ENCODE measurements at places on chromosomes 7 and 10.

GRCh38 chr7:29095631-29096445 is 50.5 kb downstream of the CPVL start:
- DNase-seq: no peak

GRCh38 chr10:97575127-97575668 is 2.6 kb downstream of the ANKRD2 start:
- no peak for DNase-seq

DNA sequence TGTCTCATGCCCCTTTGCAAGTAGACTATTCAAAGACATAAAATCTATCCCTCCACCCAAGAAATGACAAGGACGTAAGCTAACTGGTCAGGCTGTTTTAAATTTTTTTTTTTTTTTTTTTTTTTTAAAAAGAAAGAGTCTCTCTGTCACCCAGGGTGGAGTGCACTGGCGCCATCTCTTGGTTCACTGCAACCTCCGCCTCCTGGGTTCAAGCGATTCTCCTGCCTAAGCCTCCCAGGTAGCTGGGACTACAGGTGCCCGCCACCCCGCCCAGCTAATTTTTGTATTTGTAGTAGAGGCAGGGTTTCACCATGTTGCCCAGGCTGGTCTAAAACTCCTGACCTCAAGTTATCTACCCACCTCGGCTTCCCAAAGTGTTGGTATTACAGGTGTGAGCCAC is 11.2 kb downstream of the TRA2A start:
- DNase-seq: no peak

- no peak for DNase-seq
These were observed 17.0 kb downstream of the TRA2A start for GRCh38 chr7:23514755-23515154.

DNA sequence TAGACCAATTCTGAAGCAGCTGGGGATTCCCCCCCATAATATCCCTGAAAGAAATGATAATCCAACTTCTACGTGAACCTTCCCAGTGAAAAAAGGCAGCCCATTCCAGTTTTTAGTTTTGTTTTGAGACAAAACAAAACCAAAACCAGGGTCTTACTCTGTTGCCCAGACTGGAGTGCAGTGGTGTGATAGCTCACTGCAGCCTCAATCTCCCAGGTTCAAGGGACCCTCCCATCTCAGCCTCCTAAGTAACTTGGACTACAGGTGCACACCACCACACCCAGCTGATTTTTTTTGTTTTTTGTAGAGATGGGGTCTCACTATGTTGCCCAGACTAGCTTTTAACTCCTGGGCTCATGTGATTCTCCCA is 12.5 kb upstream of the ARPC1A start:
- DNase-seq: no peak

Measured in stimulated activated CD8-positive, alpha-beta memory T cell treated with anti-CD3 and anti-CD28 coated beads, Interleukin-4, amount 100 ng/mL, for 4 hours (primary cell).